ENCODE measurements at places on chromosomes 12 and 14.

DNA sequence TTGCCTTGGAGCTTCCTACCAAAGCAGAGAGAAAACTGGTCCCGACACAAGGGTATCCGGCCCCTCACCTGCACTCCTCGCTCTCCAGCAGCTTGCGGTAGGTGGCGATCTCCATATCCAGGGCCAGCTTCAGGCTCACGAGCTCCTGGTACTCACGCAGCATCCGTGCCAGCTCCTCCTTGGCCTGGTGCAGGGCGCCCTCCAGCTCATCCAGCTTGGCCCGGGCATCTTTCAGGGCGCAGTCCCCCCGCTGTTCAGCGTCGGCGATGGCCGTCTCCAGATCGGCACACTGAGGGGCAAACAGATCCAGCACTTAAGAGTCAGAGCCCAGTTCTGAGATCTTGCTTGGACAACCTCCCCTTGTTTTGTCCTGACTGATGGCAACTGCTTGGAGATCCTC is 13.7 kb downstream of the KRT72 start:
- no peak for DNase-seq

GRCh38 chr14:68894802-68895703 is 84.0 kb downstream of the ACTN1 start:
- no peak for DNase-seq

- no peak for DNase-seq
These were observed 13.9 kb downstream of the PTHLH start for GRCh38 chr12:27958675-27959074.

GRCh38 chr14:51210594-51210993 is 29.5 kb upstream of the TMX1 start:
- no peak for DNase-seq

- peak; percentile 29 for DNase-seq
These were observed at the start of gene PAPLN for GRCh38 chr14:73237219-73237785. Gene PAPLN, plus strand, starts transcription at chr14:73237506. Its CDS starts 2,273 bp downstream, at chr14:73239779.

DNA sequence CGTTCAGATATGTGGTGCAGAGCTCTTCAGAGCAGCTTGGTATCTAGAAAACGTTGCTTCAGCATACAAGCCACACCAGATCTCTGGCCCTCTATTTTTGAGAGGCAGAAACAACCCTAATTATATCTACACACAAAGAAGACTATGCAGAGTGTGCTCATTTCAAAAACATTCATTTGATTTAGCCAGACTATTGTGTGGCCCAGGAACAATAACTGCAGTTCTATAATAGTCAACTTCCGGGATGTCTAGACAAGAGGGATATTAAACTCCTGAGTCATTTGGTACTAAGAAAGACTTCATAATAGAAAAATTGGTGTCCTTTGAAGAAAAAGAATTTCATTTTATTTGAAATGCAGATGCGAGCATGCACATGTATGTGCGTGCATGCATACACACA is 153.8 kb downstream of the PELI2 start:
- no peak for DNase-seq

GRCh38 chr12:5660238-5660637 is 228.3 kb downstream of the NTF3 start:
- DNase-seq, result no peak
